Naive thymus-derived CD4-positive, alpha-beta T cell (primary cell): ENCODE measurements at places on chromosomes 5 and 9.

GRCh38 chr9:131721076-131721475 is 18.8 kb downstream of the RAPGEF1 start:
- no peak for DNase-seq

DNA sequence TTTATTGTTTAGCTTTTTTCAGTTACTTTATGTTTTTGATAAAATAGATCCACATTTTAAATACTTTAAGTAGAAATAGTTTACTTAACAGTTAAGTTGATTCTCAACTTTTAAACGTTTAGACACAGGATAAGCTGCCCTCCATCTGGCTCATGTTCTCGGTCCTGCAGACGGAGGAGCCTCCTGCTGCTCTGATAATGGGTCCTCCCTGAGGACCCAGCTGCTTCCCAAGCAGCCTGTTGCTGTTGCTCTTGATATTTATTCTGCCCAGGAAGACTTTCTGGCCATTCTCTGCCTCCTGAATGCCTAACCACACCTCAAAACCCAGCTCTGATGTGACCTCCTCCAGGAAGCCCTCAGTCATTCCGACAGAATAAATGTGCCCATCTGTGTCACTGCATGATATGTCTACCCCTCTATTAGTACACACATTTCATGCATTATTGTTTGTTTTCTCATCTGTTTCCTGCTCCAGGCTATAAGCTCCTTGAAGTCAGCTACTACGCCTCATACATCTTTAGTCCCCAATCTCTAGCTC is 267.2 kb upstream of the MSX2 start:
- no peak for DNase-seq

- no peak for DNase-seq
Measured at GRCh38 chr9:126687930-126688461, 74.3 kb downstream of the LMX1B start.

- no peak for DNase-seq
Measured at GRCh38 chr9:36318212-36318802, 60.1 kb upstream of the GNE start.

GRCh38 chr5:142612494-142613270 is 73.2 kb downstream of the FGF1 start:
- no peak for DNase-seq

DNA sequence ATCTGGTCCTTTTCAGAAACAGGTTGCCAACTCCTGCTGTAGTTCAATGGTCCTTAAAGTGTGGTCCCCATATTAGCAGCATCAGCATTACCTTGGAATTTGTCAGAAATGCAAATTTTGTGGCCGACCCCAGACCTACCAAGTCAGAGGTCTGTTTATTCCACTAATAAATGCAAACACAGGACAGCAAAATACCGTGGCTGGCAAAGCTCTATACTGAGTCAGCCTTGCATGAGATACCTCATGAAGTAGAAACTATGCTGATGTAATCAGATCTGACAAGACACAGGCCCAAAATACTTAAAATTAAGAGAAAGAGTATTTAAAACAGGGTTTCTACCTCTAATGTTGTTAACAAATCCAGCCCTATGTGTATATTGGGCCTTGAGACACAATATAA is 3.0 kb downstream of the GOLM1 start:
- no peak for DNase-seq

- DNase-seq, result no peak
Measured at GRCh38 chr5:83270311-83270710, 193.0 kb downstream of the XRCC4 start.

- DNase-seq, result no peak
Measured at GRCh38 chr5:82911910-82912309, 165.3 kb downstream of the TMEM167A start.

DNA sequence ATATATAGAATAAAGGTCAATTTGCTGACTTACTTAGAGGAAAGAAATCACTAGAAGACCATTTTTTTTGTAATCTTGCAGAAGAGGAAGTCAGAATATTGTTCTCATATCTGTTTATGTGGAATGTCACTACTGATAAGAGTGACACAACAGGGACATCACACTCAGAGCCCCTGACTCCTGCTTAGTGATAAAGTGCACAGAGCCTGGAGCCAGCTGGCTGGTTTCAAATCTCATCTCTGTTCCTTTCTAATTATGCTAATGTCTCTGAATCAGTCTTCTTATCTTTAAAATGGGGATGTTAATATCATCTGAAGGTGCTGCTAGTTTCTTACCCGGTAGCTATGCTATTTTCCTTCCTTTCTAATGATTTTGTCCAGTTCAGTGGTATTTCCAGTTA is 58.6 kb upstream of the LIFR start:
- no peak for DNase-seq

GRCh38 chr9:36940500-36940853 is 93.6 kb downstream of the PAX5 start:
- no peak for DNase-seq

- DNase-seq, result no peak
Measured at GRCh38 chr5:55544341-55544740, 9.6 kb upstream of the PLPP1 start.

GRCh38 chr5:67315082-67315989 is 118.7 kb upstream of the CD180 start:
- DNase-seq, result no peak

GRCh38 chr5:77871016-77871415 is 94.9 kb upstream of the TBCA start:
- DNase-seq, result no peak

DNA sequence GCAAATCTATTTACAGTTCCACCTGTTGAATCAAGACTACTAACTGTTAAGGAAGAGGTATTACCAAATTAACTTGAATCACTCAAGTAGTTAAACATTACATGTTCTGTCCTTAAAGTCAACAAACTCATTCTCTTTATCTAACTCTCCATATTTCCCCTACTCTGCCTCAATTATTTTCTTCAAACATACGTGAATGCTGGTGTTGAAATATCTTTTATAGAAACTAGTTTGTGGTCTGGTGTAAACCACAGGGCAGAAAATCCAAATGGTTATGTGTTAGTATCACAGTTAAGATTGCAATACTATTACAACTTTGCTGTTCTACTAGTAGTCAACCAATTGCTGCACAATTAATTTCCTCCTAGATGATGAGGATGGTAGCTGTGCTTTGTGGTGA is 603.5 kb downstream of the KCTD16 start:
- DNase-seq, result no peak

DNA sequence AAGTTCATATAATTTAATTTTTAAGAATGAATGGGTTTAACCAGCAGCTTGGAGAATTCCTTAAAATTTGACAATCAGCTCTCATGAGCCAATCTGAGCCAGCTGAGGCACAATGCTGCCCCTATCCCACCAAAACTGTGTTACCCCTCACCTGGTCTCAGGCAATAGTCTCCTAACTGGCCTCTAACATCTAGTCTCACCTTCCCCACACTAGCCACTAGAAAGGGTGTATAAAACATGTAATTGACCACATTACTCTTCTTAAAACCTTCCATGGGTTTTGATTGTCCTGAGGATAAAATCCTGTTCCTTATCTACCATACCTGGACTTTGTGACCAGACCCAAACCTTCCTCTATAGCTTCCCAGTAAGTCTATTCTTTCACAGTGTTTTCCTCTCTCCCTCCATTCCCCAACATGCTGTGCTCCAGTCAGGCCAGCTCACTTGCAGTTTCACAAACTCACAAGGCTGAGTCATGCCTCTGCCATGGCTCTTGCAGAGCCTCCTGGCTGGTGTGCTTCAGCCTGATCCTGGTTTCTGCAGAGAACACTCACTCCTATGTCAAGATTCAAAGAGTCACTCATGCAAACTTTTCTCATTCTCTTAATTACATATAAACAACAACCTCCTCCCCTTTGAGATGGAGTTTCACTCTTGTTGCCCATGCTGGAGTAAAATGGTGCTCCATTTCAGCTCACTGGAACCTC is 16.0 kb upstream of the ZCCHC7 start:
- no peak for DNase-seq

DNA sequence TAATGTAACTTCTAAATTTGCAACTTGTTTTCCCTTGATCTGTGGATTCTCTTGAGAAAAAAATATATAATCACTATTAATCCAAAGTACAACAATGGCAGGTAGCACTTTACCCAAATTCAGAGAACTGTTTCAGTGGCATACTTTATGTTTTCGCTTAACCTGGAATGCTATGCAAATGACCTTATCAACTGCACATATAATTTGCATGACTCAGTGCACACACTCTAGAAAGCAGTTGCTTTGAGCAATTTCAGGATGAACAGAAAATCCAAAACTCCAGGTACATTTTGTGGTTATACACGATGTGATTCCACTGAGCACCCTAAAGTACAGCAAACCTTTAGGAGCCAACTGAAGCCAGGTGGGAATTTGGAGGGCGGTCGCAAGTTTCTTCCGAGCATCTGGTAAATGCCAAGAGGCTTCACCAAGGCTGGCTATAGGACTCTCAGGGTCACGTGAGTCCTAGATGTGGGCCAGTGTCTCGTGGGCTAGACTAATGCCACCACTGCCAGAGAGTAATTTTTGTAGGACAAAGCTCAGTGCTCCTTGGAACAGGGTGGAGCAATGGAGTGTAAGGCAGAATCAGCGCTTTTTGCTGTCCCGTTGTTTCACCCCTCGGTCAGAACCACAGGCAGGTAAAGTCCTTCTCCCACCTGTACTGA is 37.3 kb downstream of the DMGDH start:
- no peak for DNase-seq

DNA sequence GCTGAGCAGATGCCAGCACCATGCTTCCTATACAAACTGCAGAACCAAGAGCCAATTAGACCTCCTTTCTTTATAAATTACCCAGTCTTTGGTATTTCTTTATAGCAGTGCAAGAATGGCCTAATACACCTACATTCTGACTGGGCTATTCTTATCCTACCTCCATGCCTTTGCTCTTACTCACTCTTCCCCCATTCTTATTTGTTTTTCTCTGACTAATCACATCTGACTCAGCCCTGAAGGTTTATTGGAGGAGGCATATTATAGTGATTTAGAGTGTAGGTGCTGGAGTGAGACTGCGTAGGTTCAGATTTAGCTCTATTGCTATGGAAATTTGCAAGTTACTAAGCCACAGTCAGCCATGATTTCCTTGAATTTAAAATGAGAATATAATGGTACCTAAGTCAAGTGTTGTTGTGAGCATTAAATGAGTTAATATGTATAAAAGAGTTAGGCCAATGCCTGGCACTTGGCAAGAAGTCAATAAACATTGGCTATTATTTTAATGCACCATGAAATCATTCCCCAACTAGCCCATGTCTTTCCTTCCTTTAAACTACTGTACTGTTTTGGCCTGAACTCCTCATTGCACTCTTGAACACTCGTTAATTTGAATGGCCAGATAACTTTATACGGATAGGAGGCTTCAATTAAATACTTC is 531.2 kb upstream of the ZNF608 start:
- no peak for DNase-seq

DNA sequence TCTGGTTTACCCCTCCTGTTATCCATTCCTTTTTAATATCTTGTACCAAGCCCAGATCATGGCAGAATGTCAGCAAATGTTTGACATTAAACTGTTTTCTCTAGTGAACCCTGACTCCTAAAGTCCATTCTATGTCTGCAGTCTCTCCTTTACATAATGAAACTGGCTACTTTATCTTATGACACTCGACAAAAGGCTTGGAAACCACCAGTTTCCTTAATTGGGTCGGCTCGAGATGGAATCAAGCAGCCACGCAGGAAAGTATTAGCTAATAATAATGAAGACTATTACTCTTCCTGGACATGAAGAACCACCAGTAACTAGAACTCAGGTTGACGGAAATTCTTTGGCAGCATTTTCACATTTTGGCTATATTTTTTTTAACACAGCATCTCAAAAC is 17.5 kb downstream of the DAP start:
- no peak for DNase-seq

DNA sequence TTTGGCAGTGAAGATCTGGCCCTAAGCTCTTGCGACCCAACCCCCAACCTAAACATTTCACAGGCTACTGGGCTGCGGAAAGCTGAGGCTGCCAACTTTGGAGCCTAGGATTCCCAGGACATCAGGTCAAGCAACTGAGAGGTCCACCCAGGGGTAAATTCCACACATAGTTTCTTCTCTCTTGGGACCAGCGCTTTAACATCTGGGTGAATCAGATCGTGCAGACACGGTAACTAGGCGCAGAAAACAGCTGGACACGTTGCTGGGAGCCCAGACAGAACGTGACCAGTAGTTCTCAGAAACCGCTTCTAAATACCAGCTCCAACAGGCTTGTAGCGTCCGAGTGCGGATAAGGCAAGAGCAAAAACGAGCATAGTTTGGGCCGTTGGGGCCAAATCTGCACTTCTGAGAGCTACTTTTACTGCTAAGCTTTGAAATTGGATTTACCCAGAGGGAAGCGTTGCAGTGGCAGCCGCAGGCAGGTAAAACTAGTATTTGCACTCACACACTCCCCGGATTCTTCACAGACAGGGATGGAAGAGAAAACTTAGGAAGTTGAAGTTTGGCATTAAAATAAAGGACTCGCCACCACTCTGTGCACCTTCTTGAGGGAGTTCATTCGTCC is 11.8 kb downstream of the ITGA1 start:
- no peak for DNase-seq

DNA sequence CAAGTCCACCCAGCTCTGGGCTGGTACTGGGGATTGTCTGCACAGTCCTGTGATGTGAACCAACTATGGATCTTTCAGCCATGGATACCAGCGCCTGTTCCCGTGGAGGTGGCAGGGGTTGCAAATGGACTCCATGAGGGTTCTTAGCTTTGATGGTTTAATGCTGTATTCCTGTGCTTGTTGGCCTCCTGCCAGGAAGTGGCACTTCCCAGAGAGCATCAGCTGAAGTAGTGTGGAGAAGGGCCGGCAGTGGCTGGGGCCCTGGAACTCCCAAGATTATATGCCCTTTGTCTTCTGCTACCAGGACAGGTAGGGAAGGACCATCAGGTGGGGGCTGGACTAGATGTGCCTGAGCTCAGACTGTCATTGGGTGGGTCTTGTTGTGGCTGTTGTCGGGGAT is 1104.8 kb upstream of the COX7C start:
- DNase-seq, result no peak

DNA sequence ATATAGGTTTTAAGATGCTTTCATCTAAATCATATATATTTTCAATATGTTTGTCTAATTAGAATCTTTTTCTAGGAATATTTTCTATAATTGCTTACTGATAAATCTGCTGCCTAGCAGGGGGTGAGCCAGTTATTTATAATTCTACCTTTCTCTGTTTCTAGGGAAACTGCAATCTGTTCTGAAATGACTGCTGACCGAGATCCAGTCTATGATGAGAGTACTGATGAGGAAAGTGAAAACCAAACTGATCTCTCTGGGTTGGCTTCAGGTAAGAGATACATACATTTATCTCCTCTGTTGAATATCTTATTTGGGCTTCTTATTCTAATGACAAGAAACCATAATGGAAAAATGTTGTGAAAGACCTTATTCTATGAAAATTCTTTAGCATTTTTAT is 127.3 kb downstream of the XRCC4 start:
- DNase-seq, result no peak

GRCh38 chr5:14779975-14780374 is 91.6 kb downstream of the ANKH start:
- DNase-seq, result no peak

- DNase-seq, result no peak
Measured at GRCh38 chr5:64451551-64451950, 54.3 kb upstream of the RGS7BP start.

DNA sequence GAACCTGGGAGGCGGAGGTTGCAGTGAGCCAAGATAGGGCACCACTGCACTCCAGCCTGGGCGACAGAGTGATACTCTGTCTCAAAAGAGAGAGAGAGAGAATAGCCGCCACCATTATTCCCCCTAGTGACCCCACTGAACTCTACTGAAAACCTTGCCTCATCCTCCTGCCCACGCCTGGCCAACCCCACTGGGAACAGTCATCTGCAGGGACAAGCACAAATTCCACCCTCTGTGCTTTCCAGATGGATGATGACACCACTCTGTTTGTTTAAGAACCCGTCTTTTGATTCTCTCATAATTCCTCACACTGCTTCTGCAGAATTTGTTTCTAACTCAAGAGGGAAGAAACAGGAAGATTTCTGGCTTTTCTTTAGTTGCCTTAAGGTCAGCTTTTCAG is 12.2 kb downstream of the BHMT2 start:
- no peak for DNase-seq
